ENCODE measurements at places on chromosomes 7 and 10.
A peak's percentile ranks its signal among the peaks of the same experiment; 100 is the strongest.

DNA sequence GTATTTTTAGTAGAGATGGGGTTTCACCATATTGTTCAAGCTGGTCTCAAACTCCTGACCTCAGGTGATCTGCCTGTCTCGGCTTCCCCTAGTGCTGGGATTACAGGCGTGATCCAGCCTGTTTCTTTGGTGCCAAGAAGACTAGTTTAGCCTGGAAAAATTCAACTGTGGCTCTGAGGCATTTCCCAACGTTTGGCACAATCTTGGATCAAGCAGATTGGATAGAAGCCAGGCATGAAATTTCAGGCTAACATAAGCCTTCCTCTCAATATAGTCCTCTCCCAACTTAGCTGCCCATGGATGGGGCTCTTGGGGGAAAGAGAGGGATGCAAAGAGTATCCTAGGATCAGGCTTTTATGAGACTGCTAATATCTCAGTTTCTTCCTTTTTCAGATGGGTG lies 53.8 kb downstream of the APBB1IP start:
- DNase-seq: no peak

- DNase-seq: no peak
Measured at GRCh38 chr10:78619115-78619851, 449.5 kb upstream of the ZMIZ1 start.

DNA sequence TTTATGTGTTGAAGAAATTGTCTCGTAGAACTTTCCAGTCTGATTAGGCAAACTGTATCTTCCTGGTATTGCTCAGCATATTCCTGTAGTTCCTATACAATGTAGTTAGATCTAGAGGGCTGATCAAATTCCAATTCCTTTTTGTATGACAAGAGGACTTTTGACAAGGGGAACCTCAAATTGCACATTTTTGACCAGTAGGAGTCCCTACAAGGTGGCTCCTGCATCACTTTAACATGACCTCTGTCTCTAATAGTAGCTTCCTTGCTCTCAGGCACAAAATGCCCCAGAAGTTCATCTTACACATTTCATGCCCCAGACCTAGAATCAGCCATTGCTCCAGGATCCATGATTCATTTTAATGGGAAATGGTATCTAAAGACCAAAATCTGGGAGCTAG lies 18.7 kb downstream of the HERPUD2 start:
- no peak for DNase-seq

DNA sequence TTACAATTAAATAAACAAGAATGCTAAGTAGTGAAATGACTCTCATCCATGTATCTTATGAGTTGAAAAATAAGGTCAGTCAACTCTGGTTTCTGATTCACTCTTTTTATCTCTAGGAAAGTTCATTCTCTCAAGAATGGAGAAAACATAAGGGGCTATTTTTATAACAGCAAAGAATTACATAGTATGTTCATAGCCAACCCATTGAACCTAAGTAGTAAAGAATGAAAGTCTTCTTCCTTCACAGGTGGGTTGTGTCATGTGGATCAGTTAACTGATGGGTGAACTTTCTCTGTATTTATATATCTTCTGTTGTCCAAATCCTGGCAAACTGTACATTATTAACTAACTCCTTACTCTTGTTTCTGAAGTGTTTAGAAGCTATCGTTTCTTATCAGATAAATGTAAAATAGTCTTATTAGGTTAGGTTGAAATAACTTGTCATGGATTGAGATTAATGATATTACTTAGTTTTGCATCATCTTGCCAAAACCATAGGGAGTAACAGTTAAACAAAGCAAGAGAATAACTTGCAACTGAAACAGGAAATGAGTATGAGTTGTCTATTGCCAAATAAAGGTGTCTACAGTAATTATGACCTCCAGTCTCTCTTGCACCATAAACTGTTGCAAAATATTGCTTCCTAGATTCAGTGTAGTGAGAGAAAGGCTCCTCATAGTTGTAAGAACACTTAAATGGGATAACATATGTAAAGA lies 86.8 kb downstream of the ANKRD7 start:
- DNase-seq: no peak

DNA sequence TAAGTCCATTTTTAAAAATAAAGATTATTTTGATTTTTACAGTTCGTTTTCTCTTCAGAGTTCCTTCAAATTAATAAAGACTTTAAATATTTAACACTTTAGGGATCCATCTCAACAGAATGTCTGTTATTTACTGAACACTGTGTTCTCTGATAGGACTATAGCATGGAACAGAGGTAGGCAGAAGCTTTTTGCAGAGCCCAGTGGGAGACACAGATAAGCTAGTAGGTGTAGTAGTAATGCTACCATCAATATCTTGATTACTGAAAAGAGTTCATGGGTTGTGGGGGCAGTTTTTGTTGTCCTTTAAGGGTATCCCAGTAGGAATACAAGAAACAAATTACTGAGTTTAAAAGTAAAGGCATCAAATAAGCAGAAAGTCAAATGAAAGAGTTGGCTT lies 140.5 kb downstream of the HBP1 start:
- DNase-seq: no peak

GRCh38 chr10:110534571-110534970 lies 32.9 kb upstream of the SMC3 start:
- no peak for DNase-seq

- peak; percentile 93 for DNase-seq
Measured at GRCh38 chr10:45672181-45673073, at the start of gene ZFAND4. ZFAND4 (minus strand) TSS chr10:45672772; CDS start chr10:45663725, 9,047 bp downstream.

DNA sequence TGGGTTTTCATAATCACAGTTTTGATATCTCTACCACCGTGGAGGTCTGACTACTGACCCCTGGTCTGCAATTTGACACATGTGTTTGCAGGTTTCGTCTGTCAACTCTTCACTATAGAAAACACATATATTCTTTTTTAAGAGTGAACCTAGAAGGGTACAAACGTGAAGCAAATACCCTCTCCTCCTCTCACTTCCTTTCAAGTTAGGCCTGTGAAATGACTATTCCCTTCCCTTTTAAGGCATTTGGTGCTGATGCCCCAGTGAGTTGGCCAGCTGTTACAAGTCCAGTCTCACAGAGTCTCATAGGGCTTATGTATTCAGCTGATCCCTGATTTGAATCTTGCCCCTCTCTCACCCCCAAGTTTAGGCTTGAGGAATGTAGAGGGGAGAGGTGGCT lies 742.0 kb upstream of the IGFBP3 start:
- DNase-seq: no peak

DNA sequence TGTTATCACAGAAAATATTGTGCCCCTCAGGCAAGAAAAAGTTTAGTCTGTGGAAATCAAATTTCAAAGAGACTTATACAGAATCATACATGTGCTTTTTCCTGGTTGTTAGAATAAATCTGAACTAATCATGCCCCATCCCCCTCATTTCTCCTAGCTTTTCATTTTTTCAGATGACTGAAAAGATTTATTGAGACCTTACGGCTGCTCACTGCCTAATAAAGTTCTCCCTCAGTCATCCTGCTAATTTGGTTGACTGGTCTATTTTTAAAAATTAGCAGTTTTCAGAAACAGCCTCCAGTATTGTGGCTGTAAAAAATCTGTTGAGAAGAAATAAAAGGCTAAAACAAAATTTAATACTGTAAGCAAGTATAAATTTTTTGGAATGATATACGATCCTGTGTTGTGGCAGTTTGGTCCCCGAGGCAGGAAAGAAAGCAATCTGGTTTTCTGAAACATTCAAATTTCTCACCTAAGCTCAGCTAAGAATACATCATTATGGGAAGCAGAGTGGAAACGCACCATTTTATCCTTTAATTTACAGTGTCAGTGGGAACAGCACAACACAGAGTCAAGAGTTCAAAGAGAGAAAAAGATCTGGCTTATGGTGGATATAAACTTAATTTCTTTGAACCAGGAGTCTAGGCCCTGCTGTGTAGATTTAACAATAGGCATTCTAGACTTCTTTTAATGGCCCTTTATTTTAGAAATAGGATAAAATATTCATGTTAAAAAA lies 144.4 kb downstream of the KCND2 start:
- DNase-seq: no peak

- DNase-seq: no peak
Measured at GRCh38 chr10:63280386-63280785, 147.3 kb downstream of the NRBF2 start.

GRCh38 chr7:119879835-119880234 lies 393.1 kb upstream of the KCND2 start:
- no peak for DNase-seq

DNA sequence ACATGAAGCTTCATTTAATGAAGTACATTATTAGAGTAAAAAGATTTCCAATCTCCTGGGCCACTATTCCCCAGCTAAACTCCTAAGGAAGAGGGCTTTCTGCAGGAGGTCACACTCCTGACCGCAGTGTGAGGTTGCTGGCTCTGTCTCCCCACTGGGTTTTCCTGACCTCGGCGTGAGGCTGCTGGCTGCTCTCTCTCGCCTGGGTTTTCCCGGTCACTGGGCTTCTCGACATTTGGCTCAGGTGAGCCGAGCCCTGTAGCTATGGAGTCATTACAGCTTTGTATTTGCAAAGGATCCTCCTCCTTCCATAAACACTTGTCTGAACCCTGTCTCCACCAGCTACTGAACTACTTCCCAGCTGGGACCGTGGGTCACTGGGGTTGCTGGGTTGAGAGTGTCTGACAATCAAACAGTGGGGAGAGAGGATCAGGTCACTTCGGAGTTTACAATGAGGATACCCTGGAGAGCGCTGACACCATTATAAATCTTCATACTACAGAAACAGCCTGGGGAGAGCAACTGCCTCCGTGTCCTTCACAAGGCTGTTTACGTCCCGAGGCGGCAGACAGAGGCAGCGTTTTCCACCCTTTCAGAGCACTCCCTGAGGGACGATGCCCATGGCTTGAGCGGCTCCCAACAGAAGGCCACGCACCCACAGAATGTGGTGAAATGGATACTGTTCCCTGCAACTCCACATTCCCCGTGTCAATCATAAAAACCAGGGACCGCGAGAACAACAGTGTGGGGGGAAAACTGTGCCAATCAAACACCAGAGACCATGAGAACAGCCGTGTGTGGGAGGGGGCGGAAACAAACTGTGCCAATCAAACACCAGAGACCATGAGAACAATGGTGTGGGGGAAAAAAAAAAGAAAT lies 226.2 kb downstream of the ZMYND11 start:
- DNase-seq: no peak

- DNase-seq: no peak
Measured at GRCh38 chr10:88386821-88387773, 196.0 kb downstream of the RNLS start.

DNA sequence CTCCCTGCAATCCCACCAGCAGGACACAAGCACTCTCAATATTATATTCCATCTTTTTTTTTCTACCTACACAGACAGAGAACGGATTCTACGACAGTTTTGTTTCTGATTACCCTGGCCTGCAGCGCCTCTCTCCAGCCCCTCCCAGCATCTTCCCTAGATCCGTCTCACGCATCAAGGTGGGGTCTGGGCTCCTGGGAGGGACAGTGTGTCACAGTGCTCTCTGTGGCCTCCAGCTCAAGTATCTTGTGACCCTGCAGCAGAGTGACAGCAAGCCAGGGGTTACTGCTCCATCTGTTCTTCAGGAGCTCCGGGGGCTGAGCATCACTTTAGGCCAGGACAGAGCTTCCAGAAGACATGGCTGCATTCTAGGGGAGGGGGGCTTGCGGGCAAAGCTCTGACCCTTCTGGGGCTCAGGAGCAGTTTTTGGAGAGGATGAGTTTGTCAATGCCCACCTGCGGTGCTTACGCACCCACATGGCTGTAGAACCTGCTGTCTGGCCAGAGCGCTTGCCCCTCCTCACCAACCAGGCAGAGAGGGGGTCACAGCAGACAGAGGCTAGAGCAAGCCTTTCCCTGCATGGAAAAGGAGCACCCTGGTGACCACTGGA lies 22.6 kb downstream of the MYO1G start:
- DNase-seq: no peak

DNA sequence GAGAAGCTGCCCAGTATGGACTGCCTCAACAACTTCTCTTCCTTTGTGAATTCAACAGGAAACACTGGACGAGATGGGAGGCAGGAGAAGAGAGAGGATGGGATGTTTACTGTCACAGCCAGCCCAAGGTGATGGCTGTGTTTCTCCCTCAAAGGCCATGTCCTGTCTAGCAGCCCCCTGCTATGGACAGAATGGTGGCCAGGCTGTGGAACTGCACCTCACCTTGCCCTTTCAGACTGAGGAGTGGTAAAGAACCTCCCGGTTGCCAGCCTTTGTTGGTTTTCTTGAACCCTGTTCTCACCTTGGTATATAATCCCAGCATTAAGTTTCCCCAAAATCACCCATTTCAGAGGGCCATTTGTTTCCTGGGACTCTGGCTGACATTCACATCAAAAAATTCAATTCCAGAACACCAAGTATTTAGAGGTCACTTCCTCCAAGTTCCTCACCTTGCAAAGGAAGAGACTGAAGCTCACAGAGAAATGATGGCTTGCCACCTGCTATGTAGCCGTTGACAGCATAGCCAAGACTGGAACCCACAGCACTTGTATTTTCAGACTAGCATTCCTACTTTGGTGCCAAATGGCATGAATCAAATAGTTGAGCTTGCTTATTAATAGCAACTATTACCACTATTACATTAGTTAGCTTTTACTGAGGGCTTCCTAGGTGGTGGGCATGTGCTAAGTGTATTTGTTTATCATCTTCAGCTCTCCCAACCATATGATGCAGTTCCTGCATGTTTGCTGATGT lies 224.0 kb upstream of the GRB10 start:
- no peak for DNase-seq

DNA sequence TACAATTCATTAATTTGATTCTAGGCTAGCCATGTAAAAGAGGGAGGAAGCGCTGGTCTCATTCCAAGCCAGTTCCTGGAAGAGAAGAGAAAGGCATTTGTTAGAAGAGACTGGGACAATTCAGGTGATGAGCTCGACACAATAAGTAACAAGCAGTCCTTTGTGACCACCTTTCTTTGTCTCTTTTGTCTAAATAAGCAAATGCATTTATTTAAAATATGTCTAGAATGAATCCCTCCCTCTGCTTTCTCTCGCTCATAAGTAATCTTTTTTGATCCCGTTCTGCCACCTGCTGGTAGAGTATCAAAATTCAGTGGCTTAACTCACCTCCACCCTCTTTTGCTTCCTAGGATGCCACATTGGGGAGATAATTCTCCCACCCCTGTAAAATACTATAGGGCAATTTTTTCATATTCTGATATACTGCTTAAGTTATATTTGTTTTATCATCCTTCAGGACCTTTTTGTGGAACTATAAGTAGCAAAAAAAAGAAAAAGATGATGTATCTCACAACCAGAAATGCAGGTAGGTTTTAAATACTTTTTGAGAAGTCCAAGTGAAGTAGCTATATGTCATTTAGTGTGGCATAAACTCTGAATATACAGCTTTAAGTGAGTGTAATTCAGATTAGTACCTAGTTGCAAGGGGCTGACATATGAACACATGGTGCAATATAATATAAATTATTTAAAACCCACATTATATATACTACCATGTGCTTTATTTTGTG lies 91.5 kb downstream of the GSDME start:
- peak; percentile 16 for DNase-seq

GRCh38 chr10:66834802-66835201 lies 91.0 kb upstream of the LRRTM3 start:
- no peak for DNase-seq

All from stimulated activated CD4-positive, alpha-beta T cell treated with anti-CD3 and anti-CD28 coated beads, Interleukin-12 subunit alpha, Interleukin-12 subunit beta, amount 100 ng/mL, for 4 hours (primary cell).